Kidney tubule cell (primary cell): ENCODE measurements at places on chromosomes 3 and 15.

- DNase-seq: no peak
Observed at GRCh38 chr3:46031747-46032146, 4.5 kb upstream of the XCR1 start.

DNA sequence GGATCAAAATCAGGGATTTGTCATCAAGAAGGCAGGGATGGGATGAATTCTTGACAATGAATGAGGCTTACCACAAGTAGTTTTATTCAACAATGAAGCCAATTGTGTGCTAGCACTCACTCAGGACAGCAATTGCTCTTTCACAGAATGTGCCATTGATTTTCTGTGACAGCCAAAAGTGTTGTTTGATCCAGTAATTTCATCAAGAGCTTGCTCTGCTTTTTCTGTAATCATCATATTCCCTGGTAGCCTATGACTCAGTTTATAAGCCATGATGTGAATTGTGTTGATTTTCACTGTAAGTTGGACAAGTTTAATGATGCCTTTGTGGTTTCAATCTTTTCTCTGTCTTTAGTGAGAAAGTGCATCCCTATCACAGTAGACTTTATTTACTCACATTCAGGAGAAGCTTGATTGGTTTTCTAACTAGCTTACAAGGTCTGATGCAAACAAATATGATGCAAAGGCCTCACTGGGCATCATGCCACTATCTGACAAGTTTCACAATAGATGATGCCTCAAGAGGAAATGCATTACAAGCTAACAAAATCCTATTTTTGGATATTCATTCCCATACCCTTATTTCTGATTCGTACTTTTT lies 13.6 kb upstream of the CSRNP1 start:
- peak; percentile 54 for DNase-seq

GRCh38 chr3:27633224-27633545 lies 88.9 kb downstream of the EOMES start:
- peak; percentile 75 for DNase-seq

- no peak for DNase-seq
Observed at GRCh38 chr3:155270485-155271342, 22.8 kb downstream of the STRIT1 start.

DNA sequence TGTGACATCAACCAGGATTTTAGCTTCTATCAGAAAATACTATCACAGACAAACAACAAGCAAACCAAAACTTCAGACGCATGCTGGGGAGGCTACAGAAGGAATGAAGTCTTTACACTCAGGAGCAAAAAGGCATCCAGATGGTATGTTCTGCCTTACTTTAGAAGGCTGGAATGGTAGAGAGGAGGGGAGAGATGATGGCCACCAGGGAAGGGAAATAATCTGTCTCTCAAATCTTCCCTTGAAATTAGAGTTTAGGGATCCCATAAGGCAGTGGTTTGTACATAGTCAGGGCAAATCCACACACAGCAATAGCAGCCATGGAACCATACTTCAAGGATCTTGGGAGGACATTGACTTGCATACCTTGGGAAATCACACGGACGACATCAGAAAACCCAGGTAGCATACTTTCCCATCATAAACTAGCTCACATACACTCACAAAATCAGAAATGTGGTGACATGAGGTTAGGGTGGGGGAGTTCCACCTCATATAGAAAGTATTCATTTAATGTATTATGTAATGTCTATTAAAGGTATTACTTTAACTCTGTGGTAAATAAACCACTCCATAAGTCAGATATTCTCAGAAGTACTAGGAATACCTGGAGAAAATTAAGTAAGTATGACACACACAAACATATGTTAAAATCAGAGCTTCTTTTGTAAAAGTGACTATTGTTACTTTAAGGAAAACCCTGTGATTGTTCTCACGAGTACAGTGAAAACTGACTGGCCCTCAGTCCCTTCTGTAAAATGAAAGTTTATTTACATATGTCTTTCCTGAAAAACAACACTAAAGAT lies 9.4 kb downstream of the BTLA start:
- DNase-seq: no peak

GRCh38 chr3:155497930-155498647 lies 204.6 kb upstream of the STRIT1 start:
- peak; percentile 87 for DNase-seq

- no peak for DNase-seq
Observed at GRCh38 chr3:31103623-31104180, 209.2 kb upstream of the GADL1 start.

DNA sequence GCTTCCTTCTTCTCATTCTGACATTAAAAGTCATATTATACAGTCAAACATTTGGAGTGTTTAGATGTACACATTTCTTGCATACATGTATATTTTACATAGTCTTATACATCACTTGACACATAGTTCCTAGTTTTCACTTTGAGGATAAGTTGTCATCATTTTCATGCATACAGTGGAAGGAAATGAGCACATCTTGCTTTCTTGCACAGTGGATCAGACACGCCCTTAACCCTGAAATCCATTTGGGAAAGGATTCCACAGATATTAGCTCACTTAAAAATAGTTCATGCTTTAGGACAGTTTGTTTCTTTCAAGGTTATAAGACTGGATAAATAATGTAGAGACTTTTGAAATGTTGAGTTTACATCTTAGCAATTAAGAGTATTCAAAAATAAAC lies 148.6 kb upstream of the MME start:
- DNase-seq: no peak

DNA sequence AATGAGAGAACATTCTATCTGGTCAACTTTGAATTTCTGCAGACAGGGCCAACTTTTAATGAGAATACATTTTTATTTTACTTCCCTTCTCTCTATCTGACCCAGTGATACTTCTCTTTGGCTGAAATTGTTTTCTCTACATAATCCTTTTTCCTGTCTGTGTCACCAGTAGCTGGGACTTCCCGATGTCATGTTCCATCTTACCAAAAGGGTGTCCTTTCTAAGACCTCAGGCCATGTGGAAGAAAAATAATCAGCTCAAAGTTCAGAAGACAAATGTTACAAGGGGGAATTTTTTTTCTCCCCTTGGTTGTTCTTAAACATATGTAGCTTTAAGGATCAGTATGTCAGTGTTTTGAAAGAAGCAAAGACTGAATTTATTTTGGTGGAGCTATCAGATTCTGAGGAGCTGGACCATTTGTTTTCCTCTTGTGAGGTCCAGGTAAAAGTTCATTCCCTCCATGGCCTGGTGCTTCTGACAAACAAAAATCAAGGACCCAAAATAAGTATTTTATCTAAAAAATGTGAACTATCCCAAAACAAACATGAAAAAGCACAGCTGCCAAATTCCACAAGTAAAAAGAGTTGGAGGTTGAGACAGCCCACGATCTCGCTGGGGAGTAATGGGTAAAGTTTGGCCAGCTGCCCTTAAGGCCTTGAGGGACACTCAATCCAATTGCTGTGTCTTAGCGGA lies 859.4 kb upstream of the NR2F2 start:
- no peak for DNase-seq

- DNase-seq: peak; percentile 82
Observed at GRCh38 chr3:184133840-184134745, 1.1 kb upstream of the EIF2B5 start.

DNA sequence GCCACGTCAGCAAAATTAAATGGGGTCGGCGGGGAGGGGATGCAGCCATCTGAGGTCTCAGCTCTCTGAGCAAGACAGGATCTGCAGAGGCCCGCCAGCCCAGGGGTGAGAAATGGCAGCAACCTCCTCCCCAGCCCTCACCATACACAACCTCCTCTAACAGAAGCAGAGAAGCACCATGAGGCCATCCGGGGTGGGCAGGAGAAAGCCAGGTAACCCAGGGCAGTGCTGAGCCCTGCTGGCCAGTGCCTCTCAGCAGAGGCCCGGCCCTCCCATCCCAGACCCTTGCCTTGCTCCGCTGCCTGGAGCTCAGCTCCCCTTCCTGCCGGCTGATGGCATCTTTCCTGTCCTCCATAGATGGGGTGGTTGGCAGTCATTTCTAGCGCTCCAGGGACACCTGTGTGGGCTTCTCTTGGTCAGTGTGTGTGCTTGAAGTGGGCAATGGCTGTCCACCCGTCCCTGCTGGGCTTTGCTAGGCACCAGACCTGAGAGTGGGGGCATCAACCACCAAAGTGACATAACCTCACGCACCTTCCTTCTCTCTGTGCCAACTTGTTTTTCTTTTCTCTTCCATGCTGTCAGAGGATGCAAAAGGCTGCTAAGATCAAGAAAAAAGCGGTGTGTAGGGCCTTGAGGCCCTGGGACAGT lies 175.8 kb downstream of the NSMCE3 start:
- DNase-seq: no peak

DNA sequence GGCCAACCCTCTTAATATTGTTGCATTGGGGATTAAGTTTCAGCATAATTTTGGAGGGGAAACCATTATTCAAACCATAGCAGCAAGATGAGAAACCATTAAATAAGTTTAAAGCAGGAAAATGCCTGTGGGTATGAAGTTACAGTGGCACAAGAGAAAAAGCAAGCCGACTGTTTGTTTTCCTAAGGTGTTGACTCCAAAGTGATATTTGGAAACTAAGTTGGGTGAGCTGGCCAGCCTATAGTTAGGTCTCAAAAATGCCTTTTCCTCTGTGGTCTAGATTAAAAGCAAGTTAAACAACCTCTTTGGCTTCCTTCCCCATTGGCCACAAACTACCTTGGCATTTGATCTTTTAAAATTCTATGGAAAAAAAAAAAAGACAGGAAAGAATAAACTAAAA lies 419.8 kb upstream of the AZI2 start:
- DNase-seq: no peak

GRCh38 chr15:61157933-61158332 lies 71.2 kb downstream of the RORA start:
- no peak for DNase-seq

DNA sequence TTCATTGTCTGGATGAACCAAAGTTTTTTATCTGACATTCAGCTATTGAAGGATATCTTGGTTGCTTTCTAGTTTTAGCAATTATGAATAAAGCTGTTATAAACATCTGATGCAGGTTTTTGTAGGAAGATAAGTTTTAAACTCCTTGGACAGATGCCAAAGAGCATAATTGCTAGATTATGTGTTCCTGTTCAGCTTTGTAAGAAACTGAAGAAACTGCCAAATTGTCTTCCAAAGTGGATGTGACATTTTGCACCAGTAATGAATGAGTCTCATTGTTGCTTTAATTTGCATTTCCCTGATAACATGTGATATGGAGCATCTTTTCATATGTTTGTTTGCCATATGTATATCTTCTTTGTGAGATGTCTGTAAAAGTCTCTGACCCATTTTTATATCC lies 239.9 kb upstream of the TTC14 start:
- no peak for DNase-seq

GRCh38 chr3:78687520-78687919 lies 1080.3 kb downstream of the ROBO1 start:
- DNase-seq: no peak

DNA sequence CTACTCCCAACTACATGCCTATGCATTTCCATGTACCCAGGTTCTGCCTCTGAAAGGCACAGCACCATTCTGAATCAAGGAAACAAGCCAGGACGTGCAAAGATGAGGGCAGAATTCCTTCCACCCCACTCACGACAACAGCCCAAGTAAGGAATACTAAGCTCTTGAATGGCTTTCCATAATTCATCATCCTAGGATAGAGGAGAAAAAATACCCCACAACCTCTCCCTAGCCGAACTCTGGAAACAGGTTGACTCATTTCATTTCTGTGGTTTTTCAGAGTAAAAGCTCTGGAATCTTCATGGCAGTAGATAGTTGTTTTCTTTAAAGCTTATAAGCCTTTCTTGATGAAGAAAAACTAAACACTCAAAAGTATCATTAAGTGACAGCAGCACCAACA lies 77.8 kb downstream of the PDZRN3 start:
- DNase-seq: peak; percentile 80

- no peak for DNase-seq
Observed at GRCh38 chr3:89783341-89783927, 676.0 kb downstream of the EPHA3 start.

DNA sequence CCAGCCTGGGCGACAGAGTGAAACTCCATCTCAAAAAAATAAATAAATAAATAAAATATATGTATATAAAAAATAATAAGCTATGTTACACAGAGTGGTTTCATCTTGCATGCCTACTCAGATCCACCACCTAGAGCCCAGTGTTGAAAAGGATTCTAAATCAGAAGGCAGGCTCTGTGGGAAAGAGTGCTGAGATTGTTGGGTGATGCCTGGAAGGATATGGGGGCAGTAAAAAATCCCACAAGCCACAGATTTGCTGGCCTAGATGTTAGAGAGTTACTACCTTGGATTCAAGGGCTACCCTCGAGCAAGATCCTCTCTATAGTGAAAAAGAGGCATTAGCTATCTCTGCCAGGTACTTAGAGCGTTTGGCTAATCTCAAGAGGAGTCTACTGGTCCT lies 144.3 kb downstream of the STAC start:
- DNase-seq: no peak

DNA sequence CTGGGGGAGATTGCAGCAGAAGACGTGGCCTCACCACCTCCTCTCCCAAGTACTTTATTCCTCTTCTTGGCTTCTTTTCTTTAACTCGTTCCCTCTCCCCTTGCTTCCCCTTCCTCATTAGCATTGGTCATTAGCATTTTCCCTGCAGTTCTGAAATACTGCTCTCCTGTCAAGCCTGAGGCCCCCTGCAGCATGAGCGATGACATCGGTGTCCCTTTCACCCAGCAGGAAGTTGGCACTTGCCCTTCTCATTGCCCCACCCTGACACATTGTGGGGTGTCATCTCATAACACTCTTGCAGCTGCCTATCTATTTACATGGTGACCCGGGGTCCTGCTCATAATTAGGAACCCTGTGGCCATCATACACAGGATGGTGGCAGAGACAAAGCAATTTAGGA lies 167.1 kb downstream of the ARRDC4 start:
- no peak for DNase-seq

DNA sequence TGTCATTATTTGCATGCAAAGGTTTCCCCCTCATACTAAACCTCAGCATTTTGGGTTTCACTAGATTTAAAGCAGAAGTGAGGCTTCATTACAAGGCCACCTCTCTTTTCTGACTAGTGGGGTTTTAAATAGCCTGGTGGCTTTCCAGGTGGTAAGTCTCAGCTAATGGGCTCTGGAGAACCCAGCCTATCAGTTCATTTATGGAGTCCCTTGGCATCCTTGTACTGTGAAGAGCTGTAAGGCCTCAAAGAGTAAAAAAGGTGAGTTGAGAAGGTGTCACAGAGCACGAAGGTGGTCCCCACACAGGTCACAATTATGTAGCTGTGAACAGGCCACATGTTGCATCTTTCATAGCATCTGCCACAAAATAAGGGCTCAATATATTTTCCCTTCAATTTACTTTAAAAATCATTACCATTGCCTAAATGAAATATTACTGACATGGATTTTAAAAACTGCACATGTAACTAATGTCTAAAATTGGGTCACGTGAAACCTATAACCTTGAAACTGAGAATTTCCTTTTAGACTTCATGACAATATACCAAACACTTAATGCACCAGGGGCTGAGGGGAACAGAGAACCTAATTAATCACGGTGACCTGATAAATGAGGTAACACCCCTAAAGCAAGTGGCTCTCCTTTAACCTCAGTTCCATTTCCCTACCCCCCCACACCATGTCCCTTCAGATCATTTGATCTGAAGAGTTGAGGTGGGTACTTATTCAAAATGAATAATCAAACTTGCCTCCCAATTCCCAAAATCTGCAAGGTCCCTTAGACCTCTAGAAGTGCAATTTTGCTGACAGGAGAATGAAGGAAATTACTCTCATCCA lies 1.3 kb downstream of the NGLY1 start:
- DNase-seq: no peak

- DNase-seq: no peak
Observed at GRCh38 chr3:67620869-67621268, 33.5 kb downstream of the SUCLG2 start.

- no peak for DNase-seq
Observed at GRCh38 chr15:38367476-38367875, 86.5 kb upstream of the FAM98B start.
